ENCODE measurements at places on chromosomes 5 and 9.

DNA sequence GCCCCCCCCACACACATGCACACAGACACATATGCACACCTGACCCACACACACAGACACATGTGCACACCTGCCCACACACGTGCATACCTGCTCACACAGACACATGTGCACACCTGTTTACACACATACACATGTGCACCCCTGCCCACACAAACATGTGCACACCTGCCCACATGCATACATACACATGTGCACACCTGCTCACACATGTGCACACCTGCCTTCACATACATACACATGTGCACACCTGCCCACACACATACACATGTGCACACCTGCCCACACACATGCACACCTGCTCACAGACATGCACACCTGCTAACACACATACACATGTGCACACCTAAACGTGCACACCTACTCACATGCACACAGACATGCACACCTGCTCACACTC, 147.0 kb upstream of the FOXD4L5 start:
- DNase-seq = no peak

GRCh38 chr5:145110834-145111233, 724.3 kb downstream of the PRELID2 start:
- no peak for DNase-seq

GRCh38 chr5:82597437-82597836, 319.3 kb upstream of the RPS23 start:
- no peak for DNase-seq

DNA sequence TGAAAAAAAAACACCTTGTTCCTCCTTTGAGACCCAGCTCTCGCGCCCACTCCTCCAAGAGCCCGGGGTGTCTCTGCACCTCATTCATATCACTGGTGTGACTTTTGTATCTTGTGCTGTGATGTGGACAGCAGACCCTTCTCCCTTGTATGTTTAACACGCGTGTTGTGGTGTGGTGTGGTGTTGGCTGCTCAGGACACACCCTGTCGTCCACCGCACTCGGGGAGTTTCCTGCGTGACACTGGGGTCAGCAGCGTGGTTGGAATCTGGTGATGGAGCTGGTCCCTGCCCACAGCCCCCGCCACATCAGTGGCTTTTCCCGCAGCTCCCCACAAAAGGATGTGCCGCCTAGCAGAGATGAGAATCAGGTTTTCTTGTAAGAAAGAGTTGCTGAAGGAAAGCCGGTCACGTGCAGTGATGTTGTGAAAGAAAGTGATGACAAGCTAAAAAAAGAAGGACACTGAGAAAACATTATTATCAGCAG, 61.5 kb downstream of the TENT4A start:
- DNase-seq = no peak

DNA sequence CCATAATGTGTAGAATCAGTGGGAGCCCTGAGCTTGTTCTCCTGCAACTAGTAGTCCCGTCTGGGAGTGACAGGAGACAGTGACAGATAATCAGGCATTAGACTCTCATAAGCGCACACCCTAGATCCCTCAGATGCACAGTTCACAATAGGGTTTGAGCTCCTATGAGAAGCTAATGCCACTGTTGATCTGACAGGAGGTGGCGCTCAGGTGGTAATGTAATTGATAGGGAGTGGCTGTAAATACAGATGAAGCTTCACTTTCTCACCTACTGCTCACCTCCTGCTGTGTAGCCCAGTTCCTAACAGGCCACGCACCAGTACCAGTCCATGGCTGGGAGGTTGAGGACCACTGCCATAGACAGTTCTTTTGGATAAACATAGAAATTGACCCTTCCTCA, 188.7 kb downstream of the ROR2 start:
- DNase-seq = no peak

GRCh38 chr5:14853685-14854084, 17.9 kb downstream of the ANKH start:
- no peak for DNase-seq

DNA sequence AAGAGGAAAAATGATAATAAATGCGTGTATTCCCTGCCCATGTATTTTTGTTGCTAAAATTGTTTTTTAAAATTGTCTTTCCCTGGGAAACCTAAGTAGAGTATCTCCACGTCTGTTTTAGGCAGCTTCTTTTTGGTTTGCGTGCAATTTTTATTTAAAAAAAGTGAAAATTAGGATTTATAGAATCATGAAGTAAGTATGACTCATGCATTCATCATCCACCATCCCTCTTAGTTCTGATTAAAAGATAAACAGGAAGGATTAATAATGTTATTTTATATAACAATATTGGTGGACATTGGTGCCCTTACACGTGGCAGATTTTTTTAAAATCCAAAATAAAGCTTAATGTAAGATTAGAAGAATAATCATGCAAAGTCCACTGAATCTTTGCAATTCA, 358.7 kb downstream of the MED10 start:
- no peak for DNase-seq

GRCh38 chr5:176792655-176793342, 17.6 kb upstream of the UNC5A start:
- no peak for DNase-seq

- DNase-seq = no peak
Observed at GRCh38 chr5:88734983-88735382, 148.0 kb downstream of the MEF2C start.

DNA sequence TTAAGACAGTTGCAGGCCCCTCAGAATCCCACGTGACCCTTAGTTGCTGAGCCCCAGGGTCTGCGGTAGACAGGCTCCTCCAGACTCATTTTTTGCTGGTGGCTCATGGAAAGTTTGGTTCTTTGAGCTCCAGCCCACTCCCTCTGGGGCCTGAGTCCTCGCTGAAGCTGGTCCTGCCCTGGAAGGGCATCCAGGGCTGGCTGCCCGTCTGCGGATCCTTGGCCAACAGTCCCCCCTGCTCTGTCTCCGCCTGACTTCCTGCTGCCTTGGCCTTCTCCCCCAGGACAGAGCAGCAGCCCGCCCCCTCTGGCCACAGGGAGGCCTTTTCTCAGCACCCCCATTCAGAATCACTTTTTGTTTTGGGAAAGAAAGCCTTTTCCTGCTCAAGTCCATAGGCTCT, 24.4 kb downstream of the SLC6A7 start:
- DNase-seq = no peak

- DNase-seq = peak; percentile 64
Observed at GRCh38 chr5:15003511-15003920, 131.9 kb upstream of the ANKH start.

DNA sequence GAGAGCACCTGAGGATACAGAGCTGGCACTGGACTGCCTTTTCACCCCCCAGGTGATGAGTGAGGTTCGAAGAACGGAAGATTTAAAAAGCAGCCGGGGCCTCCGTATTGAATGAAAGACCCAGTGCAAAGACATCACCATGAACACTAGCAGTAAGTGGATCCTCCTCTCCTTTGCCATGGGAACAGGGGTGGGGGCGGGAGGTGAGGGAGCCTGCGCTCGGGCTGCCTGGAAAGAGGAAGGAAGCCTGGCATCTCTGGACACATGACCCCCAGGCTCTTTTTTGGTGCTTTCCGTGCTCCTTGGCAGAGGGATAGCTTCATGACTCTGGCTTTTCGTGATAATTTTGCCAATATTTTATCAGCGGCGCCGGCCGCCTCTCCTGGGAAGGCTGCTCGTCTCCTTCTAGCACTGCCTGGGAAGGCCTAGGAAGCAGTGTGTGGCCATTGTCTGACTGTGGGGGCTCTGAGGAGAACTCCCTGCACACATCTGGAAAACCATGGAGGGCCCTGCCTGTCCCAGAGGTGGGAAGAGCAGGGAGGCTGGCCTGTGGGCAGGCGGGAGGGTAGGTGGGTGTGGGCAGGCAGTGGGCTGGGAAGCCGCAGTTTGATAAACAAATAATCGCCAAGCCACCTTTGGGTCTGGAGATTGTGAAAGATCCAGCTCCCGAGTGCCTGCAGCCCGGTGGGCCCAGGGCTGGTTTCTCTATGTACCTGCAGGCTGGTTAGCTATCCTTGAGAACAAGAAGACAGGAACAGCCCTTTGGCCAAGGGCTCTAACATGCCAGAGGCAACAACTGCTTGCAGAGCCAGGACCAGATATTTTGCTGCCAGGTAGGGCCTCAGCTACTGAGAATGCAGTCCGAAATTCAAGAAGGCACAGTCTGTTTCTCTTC, 911 bp downstream of the ABLIM3 start:
- no peak for DNase-seq

- DNase-seq = peak; percentile 77
Observed at GRCh38 chr5:1140171-1140817, 28.4 kb upstream of the SLC12A7 start.

- peak; percentile 15 for DNase-seq
Observed at GRCh38 chr5:144189800-144190429, 19.2 kb downstream of the KCTD16 start.

- DNase-seq = no peak
Observed at GRCh38 chr9:6911901-6912638, 154.3 kb downstream of the KDM4C start.
